ENCODE measurements at places on chromosomes 2 and 18.

DNA sequence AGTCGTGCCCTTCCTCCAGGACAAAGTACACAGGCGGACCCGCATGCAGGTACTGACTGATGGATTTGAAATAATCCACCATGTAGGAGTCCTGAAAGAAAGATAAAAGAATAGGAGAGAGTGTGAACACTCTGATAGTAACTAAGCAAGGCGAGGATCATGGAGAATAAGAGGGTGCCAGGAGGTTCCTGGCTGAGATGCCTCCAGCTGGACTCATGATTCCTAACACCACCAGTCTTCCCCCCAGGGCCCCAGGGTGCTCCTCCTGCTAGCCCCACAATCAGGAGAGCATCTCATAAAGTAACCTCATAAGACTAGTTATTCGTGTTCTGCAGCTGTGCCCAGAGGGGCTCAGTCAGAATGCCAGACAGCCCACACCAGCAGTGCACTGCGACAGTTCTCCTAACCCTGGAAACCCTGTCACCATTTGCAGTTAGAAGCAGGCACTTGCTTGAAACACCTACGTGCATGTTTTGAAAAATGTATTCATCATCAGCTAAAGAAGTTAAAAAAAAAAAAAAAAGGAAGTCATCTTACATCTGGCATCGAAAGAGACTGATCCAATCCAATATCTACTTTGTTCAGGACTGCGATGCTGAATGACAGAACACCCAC, 36.7 kb downstream of the RMC1 start:
- no peak for DNase-seq

DNA sequence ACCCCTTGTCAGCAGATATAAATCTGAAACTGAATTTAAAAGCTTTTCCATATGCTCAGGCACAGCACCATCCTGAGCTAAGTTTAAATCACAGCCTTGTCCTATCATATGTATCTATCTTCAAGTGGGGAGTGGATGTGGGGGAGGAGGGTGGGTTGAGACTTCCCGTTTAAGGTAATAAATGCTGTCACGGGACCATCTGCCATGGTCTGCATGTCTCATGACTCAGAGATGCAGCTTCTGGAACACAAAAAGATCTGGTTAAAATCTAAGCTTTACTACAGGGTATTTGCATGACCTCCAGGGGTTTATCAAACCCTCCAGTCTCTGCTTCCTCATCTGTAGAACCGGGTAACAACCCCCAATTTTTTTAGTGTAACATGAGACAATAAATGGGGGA, 377.7 kb upstream of the ST6GAL2 start:
- DNase-seq, result no peak

DNA sequence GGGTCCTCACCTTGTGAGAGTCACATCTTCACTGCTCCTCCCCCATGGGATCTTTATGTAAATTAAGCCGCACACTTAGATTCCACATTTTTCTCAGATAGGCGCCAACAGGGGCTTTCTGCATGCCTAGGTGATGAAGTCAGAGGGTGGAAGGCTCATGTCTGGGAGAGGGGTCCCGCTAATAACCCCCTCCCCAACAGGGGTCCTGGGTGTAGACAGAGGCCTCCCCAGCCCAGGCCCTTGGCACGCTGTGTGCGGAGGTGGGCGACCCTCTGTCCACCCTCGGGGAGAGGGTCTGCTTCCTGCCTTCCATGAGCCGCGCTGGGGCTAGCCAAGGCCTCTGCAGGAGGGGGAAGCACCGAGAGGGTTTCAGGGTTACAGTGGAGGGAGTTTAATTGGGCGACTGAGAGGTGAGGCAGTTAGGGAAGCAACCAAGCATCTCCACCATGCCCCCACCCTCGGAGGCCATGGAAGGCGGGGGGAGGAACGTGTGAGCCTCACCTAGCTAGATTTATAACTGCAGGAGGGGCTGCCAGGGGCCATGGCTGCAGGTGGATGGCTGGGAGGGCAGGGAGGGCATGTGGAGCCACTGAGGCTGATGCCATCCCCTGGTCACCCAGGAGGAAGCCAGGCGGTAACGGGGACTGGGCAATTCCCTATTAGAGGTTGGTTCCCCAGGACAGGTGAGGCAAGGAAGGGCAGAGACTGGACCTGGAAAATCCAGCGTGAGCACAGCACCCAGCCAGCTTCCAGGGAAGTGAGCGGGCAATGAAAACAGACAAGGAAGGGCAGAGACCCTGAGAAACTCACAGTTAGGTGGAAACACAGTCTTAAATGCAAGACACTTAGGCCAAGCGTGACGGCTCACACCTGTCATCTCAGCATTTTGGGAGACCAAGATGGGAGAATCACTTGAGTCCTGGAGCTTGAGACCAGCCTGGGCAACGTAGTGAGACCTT, 7.7 kb upstream of the PXDN start:
- DNase-seq, result no peak

DNA sequence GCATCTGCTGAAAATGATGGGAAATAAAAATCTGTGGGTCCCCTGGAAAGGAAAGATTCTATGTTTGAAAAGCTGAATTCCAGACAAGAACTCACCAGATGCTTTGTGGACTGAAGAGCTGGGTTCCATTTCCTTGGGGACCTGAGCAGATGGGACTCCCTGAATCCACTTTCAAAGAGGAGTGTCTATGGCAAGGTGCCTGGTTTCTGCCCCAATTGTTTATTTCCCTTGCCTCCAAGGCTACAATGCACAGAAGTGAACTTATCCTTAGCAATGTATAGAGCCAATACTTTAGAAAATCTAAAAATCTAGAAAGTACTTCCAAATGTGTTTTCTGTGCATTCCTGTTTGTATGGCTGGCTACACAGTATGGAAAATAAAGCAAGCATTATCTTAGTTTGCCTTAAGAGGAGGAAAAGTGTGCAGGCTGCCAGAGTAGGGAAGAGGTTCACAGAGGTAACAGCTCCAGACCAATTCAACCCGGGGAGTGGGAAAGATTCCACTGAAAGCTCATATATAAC, 420.5 kb downstream of the NRXN1 start:
- DNase-seq, result no peak

- no peak for DNase-seq
These were observed 352.8 kb upstream of the KCNH7 start for GRCh38 chr2:163191372-163191771.

DNA sequence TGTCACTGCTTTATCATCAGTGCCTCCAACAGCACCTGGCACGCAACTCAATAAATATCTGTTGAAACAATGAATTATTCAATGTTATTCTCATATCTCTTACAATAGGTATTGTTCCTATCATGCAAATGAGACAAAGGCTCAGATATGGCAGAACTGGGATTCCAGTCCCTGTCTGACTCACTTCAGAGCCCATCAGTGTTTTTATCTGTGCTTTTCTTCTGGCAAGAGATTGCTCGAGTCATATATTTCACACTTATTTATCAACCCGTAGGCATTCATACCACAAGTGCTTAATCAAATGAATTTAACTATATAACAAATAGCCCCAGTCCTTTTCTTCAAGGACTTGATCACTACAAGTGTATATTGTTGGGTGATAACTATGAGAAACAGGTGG, 76.4 kb upstream of the TSPYL6 start:
- no peak for DNase-seq

- DNase-seq, result no peak
These were observed 555.8 kb downstream of the NRXN1 start for GRCh38 chr2:50476174-50476573.

GRCh38 chr18:7089369-7089768, 28.2 kb downstream of the LAMA1 start:
- no peak for DNase-seq
